ENCODE measurements at places on chromosomes 4 and X. TPM values are rescaled to one million over a fixed set of nuclear protein-coding genes. Genes with fewer than 3 reads are reported as not detected.

DNA sequence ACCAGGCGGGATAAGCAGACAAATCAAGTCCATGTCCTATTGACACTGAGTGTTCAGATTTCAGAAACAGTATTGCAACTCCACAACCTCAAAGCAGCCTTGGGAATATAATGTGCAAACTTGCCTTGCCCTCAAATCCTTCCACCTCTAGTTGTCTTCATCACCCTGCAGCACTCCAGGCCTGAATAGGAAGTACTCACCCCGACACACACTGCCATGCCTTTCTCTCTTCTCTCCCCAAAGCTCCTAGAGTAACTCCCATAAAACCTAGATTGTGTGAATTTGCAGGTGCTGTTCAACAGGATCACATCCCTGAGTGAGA lies 19.6 kb downstream of the ACSL1 start:
- DNase-seq: no peak

GRCh38 chr4:7189475-7190277 lies 2.7 kb upstream of the SORCS2 start:
- DNase-seq: no peak

STATH gene
- total RNA-seq: not detected

SCML2 gene
- total RNA-seq: 7.1 TPM

DNA sequence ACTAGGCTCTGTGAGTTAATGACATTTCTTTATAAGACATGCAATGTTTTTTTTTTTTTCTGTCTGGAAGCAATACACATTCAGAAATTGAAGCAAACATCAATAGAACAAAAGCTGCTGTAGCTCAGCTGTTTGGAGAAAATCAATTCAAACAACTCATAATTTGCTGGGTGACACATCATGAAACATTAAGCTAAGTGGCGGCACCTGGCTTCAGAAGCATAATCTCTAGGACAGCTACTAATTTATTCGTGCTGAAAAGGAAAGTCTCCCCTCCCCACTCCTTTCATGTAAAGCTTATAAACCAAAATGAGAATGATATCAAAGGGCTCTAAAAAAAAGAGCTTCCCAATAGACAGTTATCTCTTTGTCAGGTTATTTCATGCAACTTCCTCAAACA lies 73.9 kb downstream of the LUZP4 start:
- no peak for DNase-seq

GRCh38 chr4:152690706-152691651 lies 11.2 kb upstream of the TMEM154 start:
- DNase-seq: no peak

DNA sequence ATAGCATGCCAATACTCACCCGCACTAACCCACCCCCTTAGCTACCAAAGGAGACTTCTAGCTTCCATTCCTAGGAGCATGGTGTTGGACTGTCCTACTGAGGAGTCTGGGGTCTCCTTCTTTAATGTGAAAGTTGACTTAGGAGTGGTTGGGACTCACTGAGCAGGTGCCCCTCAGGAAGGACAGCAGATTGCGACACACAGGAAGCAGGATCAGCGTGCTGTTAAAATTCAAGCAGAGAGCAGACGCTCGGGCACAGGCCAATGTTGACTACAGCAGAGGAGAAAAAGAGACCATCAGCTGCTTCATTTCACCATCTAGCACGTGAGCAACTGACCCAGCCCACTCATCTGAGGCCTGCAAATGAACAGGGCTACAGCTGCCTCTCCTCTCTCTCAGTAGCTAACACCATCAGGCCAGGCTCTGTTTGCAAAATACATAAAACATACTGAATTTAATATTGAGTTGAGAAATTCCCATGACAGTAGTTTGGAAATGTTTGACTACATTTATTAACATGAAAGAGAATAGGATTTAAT lies 10.8 kb downstream of the NOX1 start:
- DNase-seq: no peak

GRCh38 chrX:78595901-78596502 lies 63.1 kb downstream of the RTL3 start:
- no peak for DNase-seq

DNA sequence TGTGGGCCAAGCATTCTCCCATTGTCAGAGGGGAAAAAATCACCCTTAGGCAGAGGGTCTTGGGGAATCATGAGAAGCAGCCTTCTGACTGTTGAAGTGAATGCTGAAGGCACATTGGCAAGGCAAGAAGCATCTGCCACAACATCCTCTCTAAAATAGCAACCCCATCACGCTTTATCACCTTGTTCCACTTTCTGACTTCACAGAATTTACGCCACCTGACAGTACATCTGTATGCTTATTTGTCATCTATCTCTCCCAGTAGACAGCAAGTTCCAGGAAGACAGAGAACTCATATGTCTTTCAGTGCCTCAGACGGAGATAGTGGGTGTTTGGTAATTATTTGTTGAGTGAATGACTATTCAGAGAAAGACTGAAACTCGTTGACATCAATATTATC lies 68.4 kb upstream of the SCML1 start:
- no peak for DNase-seq

GRCh38 chr4:77662396-77662795 lies 56.8 kb downstream of the CXCL13 start:
- no peak for DNase-seq

- DNase-seq: no peak
Observed at GRCh38 chr4:8547912-8548730, 32.1 kb upstream of the GPR78 start.

CLIC2 gene
- 0.80 TPM for total RNA-seq

DNA sequence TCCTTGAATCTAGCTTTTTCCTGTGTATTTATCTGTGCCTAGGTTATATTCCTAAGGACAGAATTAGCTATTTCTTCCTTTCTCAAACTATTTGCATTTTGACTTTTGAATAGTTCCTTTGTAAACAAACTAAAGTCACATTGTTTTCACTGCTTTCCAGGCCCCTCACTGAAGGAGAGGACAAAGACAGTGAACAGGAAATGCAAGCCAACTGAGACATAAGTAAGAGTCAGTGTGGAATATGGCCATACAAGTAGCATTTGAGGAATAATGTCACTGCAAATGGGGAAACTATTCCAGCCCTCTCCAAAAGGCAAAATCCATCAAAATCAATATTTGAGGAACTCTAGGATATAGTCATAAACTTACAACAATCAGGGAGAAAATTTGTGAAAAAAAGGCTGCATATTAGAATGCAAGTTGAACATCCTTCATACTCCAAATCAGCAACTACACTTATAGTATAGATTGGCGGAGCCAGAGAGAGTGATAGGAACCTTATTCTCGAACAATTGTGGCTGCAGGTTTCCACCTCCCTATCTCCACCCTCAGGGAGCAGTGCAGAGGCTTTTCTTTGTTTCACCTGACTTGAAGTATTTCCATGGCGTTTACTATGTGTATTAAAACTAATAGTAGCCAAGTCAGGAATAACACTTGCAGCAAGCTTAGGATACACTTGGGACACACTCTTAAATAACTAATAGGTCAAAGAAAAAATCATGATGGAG lies 1110.4 kb upstream of the ADGRL3 start:
- DNase-seq: no peak

SMIM10 gene
- total RNA-seq: 7.2 TPM

All from Panc1 (cell line).